ENCODE measurements at places on chromosomes 1 and 21.

- DNase-seq = no peak
Observed at GRCh38 chr21:37748351-37748750, 167.9 kb downstream of the KCNJ6 start.

DNA sequence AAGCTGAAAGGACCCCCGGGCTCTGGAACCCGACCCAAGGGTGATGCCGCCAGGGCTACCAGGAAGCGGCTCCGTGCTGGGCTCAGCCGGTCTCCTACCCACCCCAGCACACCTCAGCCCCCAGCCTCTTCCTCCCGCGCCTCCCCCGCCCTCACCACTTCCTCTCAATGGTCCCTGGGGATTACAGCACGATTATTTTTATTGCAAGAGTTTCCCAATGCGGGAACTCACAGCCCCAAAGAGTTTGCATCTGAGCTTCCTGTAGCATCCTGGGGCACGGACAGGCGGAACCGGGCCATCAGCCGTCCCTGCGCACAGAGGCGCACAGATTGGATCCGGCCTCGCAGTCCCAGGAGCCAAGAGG is 8.7 kb upstream of the SLX9 start:
- no peak for DNase-seq

DNA sequence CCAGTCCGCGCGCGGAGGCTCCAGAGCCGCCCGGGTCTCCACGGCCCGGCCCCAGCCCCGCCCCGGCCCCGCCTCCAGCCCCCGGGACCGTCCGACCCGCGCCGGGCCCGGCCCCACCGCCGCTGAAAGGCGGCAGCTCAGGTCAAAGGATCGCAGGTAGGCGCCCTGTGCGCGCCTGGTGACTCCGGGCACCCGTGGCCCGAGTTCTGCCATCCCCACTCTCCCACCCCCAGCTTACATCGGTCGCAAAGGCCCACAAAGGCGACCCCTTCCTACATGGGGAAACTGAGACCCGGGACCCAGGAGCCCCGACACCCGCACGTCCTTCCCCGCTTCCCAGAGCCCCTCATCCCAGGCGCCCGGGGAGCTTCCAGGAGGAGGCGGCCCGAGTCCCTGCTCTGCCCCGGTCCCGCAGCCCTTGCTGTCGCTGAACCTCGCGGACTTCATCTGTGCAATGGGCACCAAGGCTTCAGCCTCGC is at the start of gene TMEM200B:
TSS of gene TMEM200B (minus strand) at position 17 of the 479 bp plus-strand sequence. CDS start 2,075 bp downstream, outside the sequence.
- DNase-seq = no peak

DNA sequence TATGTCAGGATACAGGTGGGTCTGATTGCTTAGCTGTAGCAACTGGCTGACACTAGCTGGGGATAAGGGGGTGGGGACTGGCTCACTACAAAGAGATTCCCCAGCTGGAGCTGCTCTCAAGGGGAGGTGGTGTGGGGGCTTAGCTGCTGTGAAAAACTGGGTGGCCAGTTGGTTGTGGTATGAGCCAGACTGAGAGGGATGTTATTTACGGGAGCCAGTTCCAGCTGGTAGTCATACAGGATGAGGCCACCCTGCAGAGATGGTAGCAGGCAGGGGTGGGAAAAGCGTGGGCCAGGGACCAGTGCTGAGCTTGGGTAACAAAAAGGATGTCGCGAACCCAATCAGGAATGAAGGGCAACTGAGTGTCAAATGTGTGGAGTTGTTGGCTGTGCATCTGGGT is 204.0 kb upstream of the C21orf91 start:
- no peak for DNase-seq

- no peak for DNase-seq
Observed at GRCh38 chr21:28228636-28228995, 764.1 kb downstream of the LTN1 start.
